ENCODE measurements at places on chromosomes 11 and 22.

GRCh38 chr11:109507331-109507730 is 85.3 kb downstream of the C11orf87 start:
- no peak for DNase-seq

DNA sequence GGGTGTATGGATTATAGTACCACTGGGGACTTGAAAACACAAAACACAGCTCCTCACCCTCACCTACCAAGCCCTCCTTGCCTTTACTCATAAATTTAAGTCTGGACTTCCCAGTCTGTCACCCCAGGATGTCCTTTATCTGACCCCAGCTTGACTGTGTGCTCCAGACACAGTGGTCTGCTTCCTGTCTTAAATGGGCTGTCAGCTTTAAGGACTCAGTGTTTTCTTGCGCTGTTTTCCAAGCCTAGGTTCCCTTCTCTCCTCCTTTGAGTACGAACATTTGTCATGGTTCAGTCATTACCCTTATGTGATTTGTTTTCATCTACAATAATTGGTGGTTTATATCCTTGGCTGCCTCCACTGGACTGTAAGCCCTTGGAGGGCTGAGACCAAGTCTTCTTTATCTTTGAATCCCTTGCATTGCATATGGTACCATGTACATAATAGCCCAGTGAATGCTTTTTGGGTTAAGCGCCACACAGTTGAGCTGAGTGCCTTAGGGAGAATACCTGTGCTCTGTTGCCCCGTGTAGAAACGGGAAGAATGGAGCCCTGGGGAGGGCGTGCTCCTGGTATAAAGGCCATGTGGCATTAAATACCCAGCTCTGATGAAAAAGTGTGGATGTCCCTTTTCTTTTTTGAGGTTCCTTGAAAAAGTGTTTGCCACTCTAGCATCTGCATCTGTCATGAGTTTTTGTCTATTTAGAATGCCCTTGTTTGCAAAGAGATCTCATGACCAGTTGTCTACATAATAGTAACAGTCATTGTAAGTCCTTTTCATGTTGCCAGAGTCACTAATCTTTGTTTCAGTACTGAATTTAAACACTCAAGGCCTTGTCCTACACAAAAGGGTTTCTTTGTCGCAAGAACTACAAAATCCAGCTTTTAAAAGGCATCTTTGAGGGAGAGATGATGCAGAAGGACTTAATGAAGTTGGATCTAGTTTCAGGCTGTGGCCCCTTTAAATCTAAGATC is 14.0 kb downstream of the PANX1 start:
- DNase-seq, result no peak

- DNase-seq, result no peak
Observed at GRCh38 chr11:93842461-93842860, 8.0 kb downstream of the VSTM5 start.

- DNase-seq, result peak; percentile 74
Observed at GRCh38 chr22:44701824-44702478, at the start of gene PRR5. Gene PRR5, plus strand, starts transcription at chr22:44702204. Its CDS starts 271 bp downstream, at chr22:44702475.

GRCh38 chr11:95760941-95761340 is 28.6 kb downstream of the FAM76B start:
- no peak for DNase-seq

GRCh38 chr11:126426820-126427749 is 71.6 kb downstream of the ST3GAL4 start:
- no peak for DNase-seq

- DNase-seq, result no peak
Observed at GRCh38 chr11:129317571-129317970, 58.1 kb upstream of the BARX2 start.

- DNase-seq, result no peak
Observed at GRCh38 chr11:17478070-17478469, 1.4 kb upstream of the ABCC8 start.

- DNase-seq, result no peak
Observed at GRCh38 chr11:39345834-39346442, 2113.5 kb downstream of the LRRC4C start.

GRCh38 chr11:122732342-122733315 is 77.1 kb downstream of the UBASH3B start:
- DNase-seq, result no peak

DNA sequence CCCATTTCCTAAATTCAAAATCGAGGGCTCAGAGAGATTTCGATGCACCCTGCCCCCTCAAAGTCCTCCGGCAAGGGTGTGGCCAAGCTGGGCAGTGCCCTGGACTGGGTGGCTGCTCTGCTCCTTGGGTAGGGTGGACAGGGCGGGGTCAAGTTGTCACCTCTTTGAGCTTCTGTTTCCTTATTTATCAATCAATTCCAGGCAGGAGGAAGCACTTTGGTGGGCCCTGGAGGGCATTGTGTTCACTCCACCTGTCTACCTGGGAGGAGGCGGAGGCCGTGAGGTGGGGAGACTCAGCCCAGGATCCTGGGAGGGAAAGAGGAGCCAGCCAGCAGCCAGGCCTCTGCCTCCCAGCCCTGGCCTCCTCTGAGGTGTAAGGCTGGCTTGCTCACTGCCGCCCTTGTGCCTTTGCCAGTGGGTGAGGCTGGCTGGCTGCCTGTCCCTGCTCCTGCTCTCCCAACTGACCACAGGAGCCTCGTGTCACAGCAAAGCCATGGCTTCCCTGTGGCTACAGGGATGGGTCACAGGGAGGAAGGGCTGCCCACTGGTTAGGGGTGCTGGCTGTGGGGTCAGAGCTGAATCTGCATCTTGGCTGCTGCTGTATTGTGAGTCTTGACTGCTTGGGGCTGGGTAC is 25.5 kb upstream of the SHISAL1 start:
- DNase-seq, result no peak

GRCh38 chr22:39017596-39018365 is 3.1 kb upstream of the APOBEC3D start:
- DNase-seq, result no peak

- DNase-seq, result no peak
Observed at GRCh38 chr22:47228767-47229166, 466.3 kb downstream of the TBC1D22A start.

DNA sequence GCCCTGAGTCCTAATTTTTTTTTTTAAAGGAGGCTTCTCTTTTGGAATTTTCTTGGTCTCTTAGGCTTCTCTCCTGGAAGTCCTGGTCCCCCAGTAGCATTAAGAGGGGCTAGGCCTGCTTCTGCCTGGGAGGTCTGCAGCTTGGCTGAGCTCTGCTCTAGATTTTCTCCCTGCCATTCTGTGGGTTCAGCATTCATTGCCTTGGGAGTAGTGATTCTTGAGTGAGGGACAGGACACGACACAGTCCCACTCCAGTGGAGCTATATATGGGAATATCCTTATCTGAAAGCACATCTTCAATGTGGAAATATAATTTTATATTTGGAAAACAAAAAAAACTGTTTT is 3.7 kb downstream of the IGSF22 start:
- no peak for DNase-seq
